Immature natural killer cell (primary cell): ENCODE measurements at places on chromosomes 2 and 18. TPM values are rescaled to one million over a fixed set of nuclear protein-coding genes. Genes with fewer than 3 reads are reported as not detected.

- no peak for DNase-seq
These were observed 77.8 kb upstream of the TMEM200C start for GRCh38 chr18:5973099-5973498.

DNA sequence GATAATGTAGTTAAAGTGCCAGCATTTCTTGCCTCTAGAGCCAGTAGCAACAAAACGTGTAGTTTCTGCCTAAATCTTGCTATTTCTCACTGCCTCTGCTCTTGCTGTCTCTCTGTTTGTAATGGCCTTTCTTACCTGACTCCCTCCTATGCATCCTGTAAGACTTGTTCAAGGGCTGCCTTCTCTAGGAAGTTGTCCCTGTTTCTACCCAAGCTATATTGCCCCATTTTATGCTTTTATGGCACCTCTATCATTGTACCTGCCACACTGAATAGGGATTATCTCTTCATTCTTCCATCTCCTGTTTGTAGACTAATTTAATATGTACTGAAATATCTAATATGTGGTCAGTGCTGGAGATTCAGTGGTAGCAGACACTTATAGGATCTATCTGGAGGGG, 49.2 kb downstream of the PLCL1 start:
- no peak for DNase-seq

- no peak for DNase-seq
These were observed 25.6 kb downstream of the CYB5A start for GRCh38 chr18:74266161-74266560.

DNA sequence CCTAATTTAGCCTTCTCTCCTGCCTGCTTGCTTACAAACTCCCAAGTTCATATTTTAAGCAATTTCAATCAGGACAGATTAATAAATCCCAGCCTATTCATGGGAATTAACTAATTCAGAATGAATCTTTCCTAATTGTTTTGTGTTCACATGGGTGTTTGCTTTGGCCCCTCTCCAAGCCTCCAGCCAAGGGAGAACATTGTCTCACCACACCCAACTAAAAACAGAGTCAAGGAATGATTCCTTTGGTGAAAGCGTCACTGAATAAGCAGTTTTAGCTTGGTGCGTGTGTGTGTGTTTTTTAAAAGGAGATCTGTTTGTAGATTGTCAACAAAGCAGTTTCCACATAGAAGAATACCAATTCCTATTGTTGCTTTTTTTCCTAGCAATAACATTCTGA, 43.0 kb upstream of the DSG1 start:
- DNase-seq: no peak

AKAIN1 gene
- not detected for polyA plus RNA-seq

UGT1A6 gene
- polyA plus RNA-seq: not detected
